Neural progenitor cell (in vitro differentiated cells): ENCODE measurements at places on chromosomes 6 and 20. TPM values are rescaled to one million over a fixed set of nuclear protein-coding genes. Genes with fewer than 3 reads are reported as not detected.

The RNASET2 gene
- total RNA-seq = 28.9 and 37.2 TPM in 2 replicates

The PNLDC1 gene
- total RNA-seq = 0.06 TPM in 1 of 2 replicates, not detected in the other

The TTPAL gene
- total RNA-seq = 7.8 and 9.8 TPM in 2 replicates

The TREML2 gene
- total RNA-seq = not detected in 2 replicates

The RNF39 gene
- total RNA-seq = not detected in 2 replicates

The FOXO3 gene
- total RNA-seq = 13.7 and 17.1 TPM in 2 replicates

The ADGRF5 gene
- total RNA-seq = not detected in 2 replicates

The PDE7B gene
- 0.04 and 0.12 TPM in 2 replicates for total RNA-seq

DNA sequence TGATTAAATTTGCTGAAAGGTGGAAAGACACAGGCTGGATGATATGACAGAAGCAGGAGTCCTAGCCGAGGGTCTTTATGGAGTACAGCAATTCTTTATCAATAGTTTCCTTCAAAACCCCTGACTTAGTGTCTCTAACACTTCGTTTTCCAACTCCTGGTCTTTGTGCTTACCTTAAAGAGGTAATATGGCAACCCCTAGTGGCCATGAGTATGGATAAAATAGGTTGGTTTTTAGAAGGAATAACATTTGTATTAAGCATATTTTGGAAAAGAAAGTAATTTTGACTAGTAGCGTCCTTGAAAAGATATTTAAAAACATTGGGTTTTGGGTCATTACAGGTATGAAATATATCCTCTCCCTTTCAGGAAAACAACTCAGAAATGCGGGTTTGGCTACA, 51.9 kb downstream of the VGLL2 start:
- DNase-seq = peak; percentile 54
- no peak overlapping the region for H3K4me3 ChIP-seq
- H3K27me3 ChIP-seq = no peaks in the 10 kb centered on the region
- no peaks in the 10 kb centered on the region for H3K36me3 ChIP-seq
- peaks cover 25% of the 10 kb centered on the region for H3K4me1 ChIP-seq
- no peak overlapping the region for H3K27ac ChIP-seq

DNA sequence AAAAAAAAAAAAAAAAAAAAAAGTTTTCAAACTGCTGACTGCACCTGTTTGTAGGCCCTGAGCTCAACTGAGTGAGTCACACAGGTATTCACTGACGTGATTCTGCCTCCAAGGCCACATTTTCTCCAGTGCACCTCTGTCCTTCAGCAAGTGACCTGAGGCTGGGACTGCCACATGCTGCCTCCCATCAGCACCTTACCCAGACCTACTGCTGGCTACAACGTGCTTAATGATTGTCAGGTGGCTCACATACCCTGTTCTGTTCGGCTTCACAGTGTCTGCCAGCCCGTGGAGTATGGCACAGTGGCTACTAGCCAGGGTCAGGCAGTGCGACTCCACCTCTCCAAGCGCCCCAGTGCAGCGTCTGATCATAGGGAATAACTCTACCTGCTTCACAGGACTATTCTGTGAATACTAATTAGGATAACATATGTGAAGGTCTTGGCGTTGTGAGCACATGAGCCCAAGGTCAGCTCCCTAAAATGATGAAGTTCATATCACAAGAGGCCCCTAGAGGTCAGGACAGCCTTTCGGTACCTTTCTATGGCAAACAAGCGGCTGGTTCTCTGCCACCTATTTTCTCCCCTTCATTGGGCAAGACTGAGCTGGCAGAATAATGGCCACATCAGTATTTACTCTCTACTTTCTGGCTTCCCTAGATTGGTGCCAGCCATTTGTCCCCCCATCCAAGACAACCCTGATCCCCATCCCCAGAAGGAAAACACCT, 28.1 kb downstream of the RIPOR3 start:
- H3K4me1 ChIP-seq = no peaks in the 10 kb centered on the region
- no peak overlapping the region for H3K27ac ChIP-seq
- H3K36me3 ChIP-seq = no peaks in the 10 kb centered on the region
- no peak for DNase-seq

GRCh38 chr6:108030211-108030610, 44.3 kb downstream of the OSTM1 start:
- no peak overlapping the region for H3K4me3 ChIP-seq
- H3K27ac ChIP-seq = no peak overlapping the region
- no peaks in the 10 kb centered on the region for H3K36me3 ChIP-seq
- DNase-seq = peak; percentile 28
- peaks cover 26% of the 10 kb centered on the region for H3K27me3 ChIP-seq

- no peak overlapping the region for H3K27ac ChIP-seq
- H3K36me3 ChIP-seq = no peaks in the 10 kb centered on the region
- H3K27me3 ChIP-seq = no peaks in the 10 kb centered on the region
- no peak overlapping the region for H3K4me3 ChIP-seq
- DNase-seq = no peak
- H3K4me1 ChIP-seq = peaks cover 10% of the 10 kb centered on the region
Observed at GRCh38 chr6:125787791-125788190, 3.0 kb upstream of the NCOA7 start.

- no peaks in the 10 kb centered on the region for H3K4me1 ChIP-seq
- no peaks in the 10 kb centered on the region for H3K27me3 ChIP-seq
- H3K36me3 ChIP-seq = no peaks in the 10 kb centered on the region
- H3K4me3 ChIP-seq = no peak overlapping the region
- no peak overlapping the region for H3K27ac ChIP-seq
- DNase-seq = no peak
Observed at GRCh38 chr20:62724692-62725595, 16.3 kb downstream of the NTSR1 start.

DNA sequence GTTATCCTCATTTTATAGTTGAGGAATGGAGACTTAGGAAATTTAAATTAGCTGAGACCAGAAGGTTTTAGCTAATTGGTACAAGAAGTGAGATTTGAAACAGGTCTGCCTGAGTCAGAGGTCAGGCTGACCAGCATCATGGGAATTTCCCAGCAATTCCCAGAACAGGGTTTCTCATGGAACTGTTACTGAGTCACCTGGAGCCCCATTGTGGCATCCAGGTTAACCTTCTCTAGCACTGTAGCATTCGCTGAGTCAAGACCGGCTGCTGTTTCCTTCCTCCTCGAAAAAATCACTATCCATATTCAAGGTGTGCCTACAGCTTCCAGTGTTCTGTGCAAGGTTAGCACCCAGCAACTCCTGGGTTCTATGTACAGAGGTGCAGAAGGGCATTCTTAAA, 238.0 kb upstream of the MAN1A1 start:
- no peak for DNase-seq
- H3K4me1 ChIP-seq = peaks cover 16% of the 10 kb centered on the region
- H3K36me3 ChIP-seq = no peaks in the 10 kb centered on the region
- H3K27me3 ChIP-seq = no peaks in the 10 kb centered on the region

DNA sequence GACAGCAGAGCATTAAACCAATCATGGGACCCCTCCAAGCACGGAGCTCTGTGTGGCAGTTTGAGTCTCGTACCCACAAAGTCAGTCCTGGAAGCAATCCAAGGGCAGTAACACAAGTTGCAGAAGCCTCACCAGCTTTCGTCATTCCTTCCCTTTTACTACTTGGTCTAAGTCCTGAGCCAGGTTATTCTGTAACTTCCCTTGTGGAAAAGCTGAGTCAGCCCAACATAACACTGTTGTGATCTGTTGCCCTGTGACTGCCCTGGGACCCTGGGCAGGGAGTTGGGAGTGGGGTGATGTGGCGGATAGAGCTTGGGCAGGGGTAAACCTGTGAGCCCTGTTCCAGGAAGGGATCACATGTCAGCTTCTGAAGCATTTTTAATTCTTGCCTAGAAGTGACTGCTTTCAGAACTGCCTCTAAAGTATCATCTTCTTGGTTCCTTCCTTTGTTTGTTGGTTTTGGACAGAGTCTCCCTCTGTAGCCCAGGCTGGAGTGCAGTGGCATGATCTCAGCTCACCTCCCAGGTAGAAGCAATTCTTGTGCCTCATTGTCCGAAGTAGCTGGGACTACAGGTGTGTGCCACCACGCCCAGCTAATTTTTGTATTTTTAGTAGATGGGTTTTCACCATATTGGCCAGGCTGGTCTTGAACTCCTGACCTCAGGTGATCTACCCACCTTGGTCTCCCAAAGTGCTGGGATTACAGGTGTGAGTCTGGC, 183.7 kb upstream of the JAG1 start:
- no peak overlapping the region for H3K27ac ChIP-seq
- no peaks in the 10 kb centered on the region for H3K27me3 ChIP-seq
- no peaks in the 10 kb centered on the region for H3K4me1 ChIP-seq
- no peak overlapping the region for H3K4me3 ChIP-seq
- H3K36me3 ChIP-seq = no peaks in the 10 kb centered on the region
- no peak for DNase-seq

DNA sequence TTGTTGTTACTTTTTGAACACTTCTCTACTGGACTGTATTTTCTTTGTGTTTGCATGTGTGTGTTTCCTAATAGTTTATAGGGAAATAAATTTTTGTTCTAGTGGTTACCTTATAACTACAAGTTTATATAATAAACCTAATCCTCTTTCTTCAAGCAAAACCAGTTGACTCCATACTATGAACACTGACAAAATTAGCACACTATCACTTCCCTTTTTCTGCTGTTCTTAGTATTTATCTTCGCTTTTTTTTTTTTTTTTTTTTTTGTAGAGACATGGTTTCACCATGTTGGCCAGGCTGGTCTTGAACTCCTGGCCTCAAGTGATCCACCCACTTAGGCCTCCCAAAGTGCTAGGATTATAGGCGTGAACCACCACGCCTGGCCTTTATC, 25.0 kb upstream of the C6orf62 start:
- no peak overlapping the region for H3K27ac ChIP-seq
- no peaks in the 10 kb centered on the region for H3K4me1 ChIP-seq
- no peak overlapping the region for H3K4me3 ChIP-seq
- no peaks in the 10 kb centered on the region for H3K27me3 ChIP-seq
- no peaks in the 10 kb centered on the region for H3K36me3 ChIP-seq

DNA sequence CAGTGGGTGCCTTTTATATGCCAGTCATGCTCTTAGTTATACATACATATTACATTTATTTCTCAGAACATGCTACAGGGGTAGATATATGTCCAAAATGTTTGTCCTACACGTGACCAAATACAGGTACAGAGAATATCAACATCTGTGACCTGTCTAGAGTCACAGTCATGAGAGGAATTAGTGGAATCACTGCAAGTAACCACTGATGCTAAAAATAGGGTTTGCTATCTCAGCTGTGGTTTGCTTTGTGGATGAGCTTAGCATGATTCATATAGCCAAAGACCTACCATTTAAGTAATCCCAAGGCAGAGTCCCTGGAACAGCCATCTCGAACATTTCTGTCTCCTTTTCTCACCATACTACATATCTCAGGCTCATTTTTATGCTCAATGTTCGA, 32.3 kb downstream of the GSTA3 start:
- no peak overlapping the region for H3K4me3 ChIP-seq
- DNase-seq = no peak
- H3K27me3 ChIP-seq = no peaks in the 10 kb centered on the region
- no peak overlapping the region for H3K27ac ChIP-seq
- H3K4me1 ChIP-seq = peaks cover 7% of the 10 kb centered on the region

- H3K36me3 ChIP-seq = peaks cover 4% of the 10 kb centered on the region
- DNase-seq = no peak
- H3K4me3 ChIP-seq = no peak overlapping the region
- no peak overlapping the region for H3K27ac ChIP-seq
Observed at GRCh38 chr20:49032455-49032854, 13.7 kb upstream of the CSE1L start.

GRCh38 chr6:106748547-106749207, 119.3 kb downstream of the QRSL1 start:
- H3K4me1 ChIP-seq = peaks cover 16% of the 10 kb centered on the region
- DNase-seq = no peak
- H3K27me3 ChIP-seq = no peaks in the 10 kb centered on the region

- no peaks in the 10 kb centered on the region for H3K36me3 ChIP-seq
- peaks cover 16% of the 10 kb centered on the region for H3K4me1 ChIP-seq
- no peak overlapping the region for H3K27ac ChIP-seq
- no peak overlapping the region for H3K4me3 ChIP-seq
- no peaks in the 10 kb centered on the region for H3K27me3 ChIP-seq
- DNase-seq = no peak
Observed at GRCh38 chr6:89299466-89299850, 15.6 kb downstream of the GABRR2 start.

DNA sequence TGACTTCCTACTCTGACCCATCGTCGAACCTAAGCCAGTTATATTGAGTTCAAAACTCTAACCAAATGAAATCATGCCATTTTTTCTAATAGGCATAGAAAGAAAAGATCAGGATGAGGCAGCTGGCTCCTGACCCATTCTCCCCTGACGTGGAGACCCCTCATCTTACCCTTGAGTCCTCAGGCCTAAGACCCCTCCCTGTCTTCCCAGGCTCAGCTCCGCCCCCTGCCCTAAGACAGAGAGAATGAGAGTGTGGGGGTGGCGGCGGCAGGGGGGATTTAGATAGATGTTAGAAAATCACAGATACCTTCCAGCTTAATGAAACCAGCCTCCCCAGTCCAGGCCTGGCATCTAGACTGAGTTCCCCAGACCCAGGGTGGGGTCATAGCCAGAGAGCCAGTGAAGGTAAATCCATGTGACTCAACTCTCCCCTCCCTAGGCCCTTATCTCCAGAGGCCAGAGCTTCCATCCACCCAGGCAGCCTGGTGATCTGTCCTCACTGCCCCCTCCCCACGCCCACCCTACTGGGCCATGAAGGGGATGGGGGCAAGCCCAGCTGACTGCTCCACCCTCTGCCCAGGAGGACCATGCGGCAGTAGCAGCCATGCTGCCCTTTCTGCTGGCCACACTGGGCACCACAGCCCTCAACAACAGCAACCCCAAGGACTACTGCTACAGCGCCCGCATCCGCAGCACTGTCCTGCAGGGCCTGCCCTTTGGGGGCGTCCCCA, 6.8 kb downstream of the TMEM63B start:
- peak; percentile 22 for DNase-seq
- peaks cover 30% of the 10 kb centered on the region for H3K4me1 ChIP-seq
- H3K4me3 ChIP-seq = no peak overlapping the region
- no peak overlapping the region for H3K27ac ChIP-seq
- no peaks in the 10 kb centered on the region for H3K27me3 ChIP-seq
